ENCODE measurements at places on chromosomes 4 and X.

- no peak for DNase-seq
Observed at GRCh38 chr4:152390216-152390615, 145.7 kb downstream of the FBXW7 start.

GRCh38 chrX:3501833-3502535, 155.5 kb upstream of the MXRA5 start:
- DNase-seq, result no peak

DNA sequence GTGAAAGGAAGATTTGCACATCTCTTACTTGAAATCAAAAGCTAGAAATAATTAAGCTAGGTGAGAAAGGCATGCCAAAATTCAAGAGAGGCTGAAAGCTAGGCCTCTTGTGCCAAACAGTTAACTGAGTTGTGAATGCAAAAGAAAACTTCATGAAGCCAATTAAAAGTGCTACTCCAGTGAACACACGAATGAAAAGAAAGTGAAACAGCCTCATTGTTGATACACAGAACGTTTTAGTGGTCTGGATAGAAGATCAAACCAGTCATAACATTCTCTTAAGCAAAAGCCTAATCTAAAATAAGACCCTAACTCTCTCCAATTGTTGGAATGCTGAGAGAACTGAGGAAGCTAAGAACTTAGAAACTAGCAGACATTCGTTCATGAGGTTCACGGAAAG, 122.3 kb downstream of the UNC5C start:
- DNase-seq, result no peak

DNA sequence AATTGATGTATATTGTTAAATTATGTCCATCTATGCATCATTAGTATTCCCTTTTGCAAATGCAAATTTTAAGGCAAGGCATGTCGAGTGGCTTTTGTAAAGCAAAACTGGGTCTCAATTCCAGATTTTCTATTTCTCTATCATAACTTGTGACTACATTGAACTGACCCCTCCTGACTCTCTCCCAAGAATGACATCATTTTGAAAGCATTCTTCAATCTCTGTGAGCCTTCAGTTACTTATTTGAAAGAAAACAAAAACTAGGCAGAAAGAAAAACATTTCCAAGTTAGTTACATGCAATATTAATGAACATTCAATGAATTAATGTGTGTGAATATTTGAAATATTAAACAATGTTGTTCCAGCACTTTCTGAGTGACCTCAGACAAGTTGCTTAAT, 314.3 kb upstream of the CLNK start:
- no peak for DNase-seq

DNA sequence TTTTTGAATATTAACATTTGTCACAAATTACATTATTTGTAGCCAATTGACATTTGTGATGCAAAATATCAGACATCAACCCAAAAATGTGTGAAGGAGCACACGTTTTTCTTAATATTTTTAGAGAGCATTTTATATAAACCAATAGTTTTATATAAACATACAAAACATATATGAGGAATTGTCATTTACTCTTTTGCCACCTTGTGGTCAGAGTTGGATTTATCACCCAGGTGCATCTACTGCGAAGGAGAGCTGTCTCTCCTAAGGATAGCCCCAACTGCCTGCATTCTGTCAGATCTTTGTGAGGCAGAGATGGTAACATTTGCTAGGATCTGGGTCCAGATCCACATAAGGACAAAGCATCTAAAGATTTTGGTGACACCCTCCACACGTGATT, 2.5 kb upstream of the USP27X start:
- DNase-seq, result no peak

- no peak for DNase-seq
Observed at GRCh38 chr4:118910221-118910620, 21.6 kb downstream of the SYNPO2 start.

GRCh38 chrX:16278927-16279326, 111.6 kb downstream of the MAGEB17 start:
- no peak for DNase-seq

GRCh38 chr4:7111441-7111840, 43.6 kb upstream of the GRPEL1 start:
- no peak for DNase-seq

- DNase-seq, result no peak
Observed at GRCh38 chrX:106906361-106906760, 3.2 kb upstream of the RIPPLY1 start.

- DNase-seq, result no peak
Observed at GRCh38 chr4:14083150-14083549, 455.6 kb upstream of the BOD1L1 start.

DNA sequence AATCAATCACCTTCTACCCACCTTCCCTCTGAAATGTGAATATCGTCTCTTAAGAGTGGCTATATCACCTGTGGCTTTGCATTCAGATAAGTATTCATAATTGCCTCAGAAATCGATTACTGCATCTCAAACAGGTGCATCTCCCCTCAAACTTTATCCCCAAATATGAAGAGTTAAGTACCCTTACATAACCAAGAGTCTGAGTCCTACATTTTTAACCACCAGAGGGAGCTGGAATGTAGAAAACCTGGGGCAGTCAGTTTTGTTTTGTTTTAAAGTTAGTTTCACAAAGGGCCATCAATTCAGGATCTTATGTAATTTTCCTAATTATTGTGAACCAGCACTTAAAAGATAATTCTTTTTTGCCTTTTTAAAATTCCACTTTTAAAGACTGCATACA, 5.7 kb downstream of the TCEANC start:
- DNase-seq, result no peak

- DNase-seq, result no peak
Observed at GRCh38 chrX:69077895-69078455, 87.3 kb downstream of the PJA1 start.

GRCh38 chrX:118513120-118513898, 17.7 kb downstream of the DOCK11 start:
- DNase-seq, result no peak

DNA sequence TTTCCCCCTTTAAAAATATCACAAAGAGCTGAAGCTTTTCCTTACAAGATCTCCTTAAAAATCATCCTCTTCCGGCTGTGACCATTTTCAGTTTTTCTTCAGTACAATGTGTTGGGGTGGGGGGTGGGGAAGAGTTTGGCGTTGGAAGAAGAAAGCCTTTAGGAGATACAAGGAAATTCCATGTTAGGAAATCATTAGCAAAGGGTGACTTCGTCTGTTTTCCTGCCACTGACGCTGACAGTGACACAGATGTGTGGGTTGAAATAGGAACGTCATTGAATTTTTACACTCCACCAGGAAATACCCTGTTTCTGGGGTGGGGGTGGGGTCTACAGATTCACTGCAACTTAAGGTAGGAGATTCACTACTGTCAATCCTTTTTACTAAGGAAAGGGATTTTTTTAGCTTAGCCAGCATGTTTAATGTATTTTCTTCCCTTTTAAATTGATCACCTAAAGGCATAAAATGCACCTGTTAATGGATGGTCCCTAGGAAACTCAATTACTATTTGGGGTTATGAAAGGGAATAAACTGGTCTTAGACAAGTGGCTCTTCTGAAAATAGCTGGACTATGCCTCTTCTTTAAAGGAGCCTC, 3.9 kb downstream of the MAMLD1 start:
- DNase-seq, result no peak

DNA sequence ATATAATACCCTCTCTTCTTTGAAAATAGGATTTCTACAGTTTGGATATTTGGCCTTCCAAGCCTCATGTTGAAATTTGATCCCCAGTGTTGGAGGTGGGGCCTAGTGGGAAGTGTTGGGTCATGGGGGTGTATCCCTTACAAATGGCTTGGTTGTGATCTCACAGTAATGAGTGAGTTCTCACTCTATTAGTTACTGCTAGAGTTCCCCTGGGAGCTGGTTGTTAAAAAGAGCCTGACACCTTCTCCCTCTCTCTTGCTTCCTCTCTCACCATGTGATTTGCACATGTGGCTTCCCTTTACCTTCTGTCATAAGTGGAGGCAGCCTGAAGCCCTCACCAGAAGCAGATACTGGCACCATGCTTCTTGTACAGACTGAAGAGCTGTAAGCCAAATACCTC, 73.9 kb downstream of the HDAC8 start:
- no peak for DNase-seq

DNA sequence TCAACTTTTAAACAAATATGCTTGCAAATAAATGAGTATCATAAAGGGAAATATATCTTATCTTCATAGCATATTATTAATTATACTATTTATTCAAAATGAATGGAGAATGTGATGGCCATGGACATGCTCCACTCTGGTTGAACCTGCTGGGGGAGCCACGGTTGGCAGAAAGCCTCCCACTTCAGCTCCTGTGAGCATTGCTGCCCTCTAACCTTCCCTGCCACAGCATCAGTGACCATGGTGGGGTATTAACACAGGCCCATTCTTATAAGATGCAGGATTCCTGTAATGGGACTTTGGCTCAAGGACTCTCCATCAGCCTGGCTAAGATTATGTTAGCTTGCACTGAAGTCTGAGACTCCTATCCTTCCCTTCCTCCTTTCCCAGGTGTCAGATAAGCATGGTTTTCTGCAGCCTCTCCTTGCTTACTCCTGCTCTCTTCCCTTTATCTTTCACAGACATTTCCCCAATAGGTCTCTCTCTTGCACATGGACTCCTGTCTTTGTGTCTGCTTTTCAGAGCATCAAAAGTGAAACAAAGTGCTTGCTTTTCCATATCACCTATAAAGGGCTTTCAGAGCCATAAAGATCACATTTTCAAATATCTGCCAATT, 4.9 kb upstream of the ABRAXAS1 start:
- DNase-seq, result no peak

GRCh38 chr4:76017056-76017686, 6.1 kb downstream of the CXCL10 start:
- DNase-seq, result no peak

GRCh38 chrX:39843318-39843717, 254.4 kb downstream of the BCOR start:
- DNase-seq, result no peak

- DNase-seq, result no peak
Observed at GRCh38 chrX:133606990-133607389, 191.7 kb upstream of the GPC4 start.

- no peak for DNase-seq
Observed at GRCh38 chr4:82124365-82124764, 249.4 kb downstream of the HNRNPD start.

GRCh38 chr4:95141361-95141760, 383.6 kb downstream of the BMPR1B start:
- DNase-seq, result no peak

GRCh38 chr4:142405021-142405694, 440.9 kb downstream of the INPP4B start:
- DNase-seq, result peak; percentile 12

- no peak for DNase-seq
Observed at GRCh38 chr4:96149894-96150293, 310.0 kb downstream of the PDHA2 start.

- DNase-seq, result no peak
Observed at GRCh38 chr4:180284267-180284666, 1958.9 kb upstream of the TENM3 start.

- DNase-seq, result no peak
Observed at GRCh38 chr4:53147711-53148110, 218.2 kb downstream of the SCFD2 start.

- DNase-seq, result no peak
Observed at GRCh38 chrX:116317409-116317808, 119.0 kb upstream of the SLC6A14 start.

GRCh38 chr4:13329963-13330362, 154.2 kb downstream of the RAB28 start:
- DNase-seq, result no peak

GRCh38 chr4:23220911-23221310, 528.2 kb downstream of the GBA3 start:
- no peak for DNase-seq

DNA sequence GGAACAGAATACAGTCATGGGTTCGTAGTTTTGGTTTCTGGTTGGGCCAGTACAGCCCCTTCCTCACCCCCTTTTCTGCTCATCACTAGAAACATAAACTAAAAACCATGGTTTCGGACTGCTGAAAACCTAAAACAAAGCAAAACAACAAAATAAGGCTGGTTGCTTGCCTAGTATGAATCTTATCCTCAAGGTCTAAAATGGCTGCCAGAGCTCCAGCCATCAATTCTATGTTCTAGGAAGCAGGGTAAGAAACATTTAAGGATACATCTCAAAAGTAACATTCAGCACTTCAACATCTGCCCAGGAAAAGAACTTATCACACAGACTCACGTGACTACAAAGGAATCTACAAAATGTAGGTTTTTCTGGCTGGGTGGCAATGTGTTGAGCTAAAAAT, 31.5 kb downstream of the PPP3CA start:
- no peak for DNase-seq

DNA sequence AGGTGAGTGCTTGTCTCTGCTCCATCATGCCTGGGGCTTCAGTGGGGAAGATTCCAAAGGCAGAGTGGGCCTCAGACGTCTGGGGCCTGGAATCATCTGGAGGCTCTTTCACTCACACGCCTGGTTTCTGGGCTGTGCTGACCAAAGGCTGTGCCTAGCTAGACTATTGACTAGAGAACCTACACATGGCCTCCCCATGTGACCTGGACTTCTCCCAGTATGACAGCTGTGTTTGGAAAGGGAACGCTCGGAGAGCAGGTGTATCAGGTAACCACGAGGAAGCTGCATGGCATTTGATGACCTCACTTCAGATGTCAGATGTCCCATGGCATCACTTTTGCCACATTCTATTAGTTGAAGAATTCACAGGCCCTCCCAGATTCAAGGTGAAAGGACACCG, 51.0 kb downstream of the ADGRL3 start:
- no peak for DNase-seq

GRCh38 chr4:5003372-5003857, 15.8 kb downstream of the CYTL1 start:
- DNase-seq, result no peak

DNA sequence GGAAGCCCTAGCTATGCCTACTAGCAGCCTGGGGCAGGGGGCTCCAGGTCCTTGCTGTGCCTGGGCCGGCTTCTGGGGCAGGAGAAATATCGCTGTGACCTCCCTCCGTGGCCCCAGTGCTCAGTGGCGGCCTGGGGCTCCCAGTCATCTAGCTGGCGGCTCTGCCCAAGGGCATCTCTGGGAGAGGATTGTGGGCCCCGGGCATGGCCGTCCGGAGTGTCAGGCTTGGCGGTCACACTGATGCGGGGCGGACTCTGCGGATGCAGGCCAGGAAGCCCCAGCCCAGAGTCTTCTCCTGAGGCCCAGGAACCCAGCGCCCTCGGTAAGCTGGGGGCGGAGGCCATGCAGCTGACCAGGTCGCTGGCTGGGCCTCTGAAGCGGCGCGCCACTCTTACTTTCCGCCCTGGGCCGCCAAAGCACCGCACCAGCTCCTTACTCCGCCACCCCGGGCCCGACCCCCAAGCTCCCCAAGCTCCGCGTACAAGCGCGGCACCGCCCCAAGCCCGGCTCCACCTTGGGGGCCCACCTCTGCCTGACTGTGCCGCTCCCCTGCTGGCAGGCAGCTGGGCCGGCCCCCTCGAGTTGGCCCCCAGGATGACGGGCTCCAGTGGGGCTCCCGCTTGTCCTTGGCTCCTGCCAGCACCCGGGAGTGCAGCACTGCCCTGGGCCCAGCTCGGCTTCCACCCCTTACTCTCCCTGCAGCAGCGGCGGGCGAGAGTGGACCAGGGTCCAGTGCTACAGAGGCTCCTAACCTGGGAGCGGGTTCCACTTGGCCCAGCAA, 720.0 kb downstream of the PCDH18 start:
- no peak for DNase-seq
